Suprapubic skin (tissue), 4 donors: ENCODE measurements at places on chromosomes 3 and 15. TPM values are rescaled to one million over a fixed set of nuclear protein-coding genes. Genes with fewer than 3 reads are reported as not detected.

Gene ANKRD34C
- not detected for total RNA-seq

Gene COLQ
- total RNA-seq = 0.23 TPM

Gene BTLA
- not detected for total RNA-seq

Gene ZPLD1
- 0.10 TPM for total RNA-seq

Gene C3orf49
- total RNA-seq = not detected

Gene RFTN1
- total RNA-seq = 10.3 TPM

Gene CHRFAM7A
- not detected for total RNA-seq

GRCh38 chr15:85406916-85407315 lies 26.5 kb downstream of the AKAP13 start:
- no peak overlapping the region for H3K4me3 ChIP-seq
- H3K27ac ChIP-seq = no peak overlapping the region
- DNase-seq = no peak
- H3K27me3 ChIP-seq = no peaks in the 10 kb centered on the region
- H3K4me1 ChIP-seq = peaks cover 56% of the 10 kb centered on the region

DNA sequence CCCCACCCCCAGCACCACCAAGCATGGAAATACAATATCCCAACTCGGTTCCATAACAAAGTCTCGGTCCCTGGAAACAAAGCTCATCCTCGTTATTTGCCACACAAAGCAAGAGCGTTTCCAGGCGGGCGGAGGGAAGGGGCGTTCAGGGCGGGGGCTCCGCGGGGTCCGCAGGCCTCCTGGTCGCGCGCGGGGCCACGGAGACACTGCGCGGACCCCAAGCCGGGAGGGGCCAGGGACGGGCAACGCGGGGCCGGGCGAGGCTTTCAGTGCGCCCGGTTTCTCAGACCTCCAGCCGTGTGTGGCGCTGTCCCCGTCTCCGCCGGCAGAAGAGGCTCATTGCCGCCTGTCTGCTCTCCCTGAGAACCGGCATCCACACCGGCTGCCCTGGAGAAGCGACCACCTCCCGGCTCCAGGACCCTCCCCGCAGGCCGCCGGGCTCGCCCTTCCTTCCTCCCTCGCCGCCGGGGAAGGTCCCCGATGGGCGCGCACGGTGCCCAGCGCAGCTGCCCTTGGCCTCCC lies 329.0 kb downstream of the OCA2 start:
- no peak overlapping the region for H3K4me3 ChIP-seq
- no peaks in the 10 kb centered on the region for H3K4me1 ChIP-seq
- no peaks in the 10 kb centered on the region for H3K27me3 ChIP-seq
- no peaks in the 10 kb centered on the region for H3K36me3 ChIP-seq
- H3K27ac ChIP-seq = no peak overlapping the region

GRCh38 chr15:89105147-89105546 lies 16.9 kb downstream of the ABHD2 start:
- H3K4me1 ChIP-seq = peaks cover 42% of the 10 kb centered on the region
- DNase-seq = no peak
- H3K27me3 ChIP-seq = no peaks in the 10 kb centered on the region
- H3K36me3 ChIP-seq = peaks cover 3% of the 10 kb centered on the region
- H3K27ac ChIP-seq = peak overlapping the region; percentile 52
- no peak overlapping the region for H3K4me3 ChIP-seq

- no peak overlapping the region for H3K27ac ChIP-seq
- no peaks in the 10 kb centered on the region for H3K4me1 ChIP-seq
- H3K36me3 ChIP-seq = no peaks in the 10 kb centered on the region
- H3K4me3 ChIP-seq = no peak overlapping the region
- no peaks in the 10 kb centered on the region for H3K27me3 ChIP-seq
Measured at GRCh38 chr3:117509858-117510257, 800.3 kb downstream of the TUSC7 start.

GRCh38 chr3:108180194-108180593 lies 42.0 kb downstream of the IFT57 start:
- no peaks in the 10 kb centered on the region for H3K4me1 ChIP-seq
- H3K27me3 ChIP-seq = no peaks in the 10 kb centered on the region
- DNase-seq = no peak
- H3K27ac ChIP-seq = no peak overlapping the region
- H3K4me3 ChIP-seq = no peak overlapping the region

DNA sequence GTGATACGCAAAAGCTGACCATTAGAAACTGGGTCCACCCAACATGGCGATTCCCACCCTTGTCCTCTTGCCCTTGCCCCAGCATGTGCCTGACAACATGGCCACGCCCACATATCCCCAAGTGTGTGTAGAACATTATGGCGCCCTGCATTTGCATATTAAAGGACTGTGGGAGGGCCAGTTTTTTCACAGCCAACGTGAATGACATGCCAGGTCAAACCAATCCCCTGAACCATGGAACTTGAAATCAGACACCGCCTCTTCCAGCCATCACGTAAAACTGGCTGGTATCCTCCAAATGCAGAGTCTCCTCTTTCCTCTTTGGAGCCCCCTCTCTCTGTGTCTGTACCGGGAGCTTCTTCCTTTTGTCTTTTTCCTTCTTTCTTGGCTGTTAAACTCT lies 156.7 kb upstream of the EPHA6 start:
- no peak for DNase-seq
- no peak overlapping the region for H3K4me3 ChIP-seq
- no peaks in the 10 kb centered on the region for H3K27me3 ChIP-seq
- H3K27ac ChIP-seq = no peak overlapping the region
- H3K36me3 ChIP-seq = no peaks in the 10 kb centered on the region
- no peaks in the 10 kb centered on the region for H3K4me1 ChIP-seq

DNA sequence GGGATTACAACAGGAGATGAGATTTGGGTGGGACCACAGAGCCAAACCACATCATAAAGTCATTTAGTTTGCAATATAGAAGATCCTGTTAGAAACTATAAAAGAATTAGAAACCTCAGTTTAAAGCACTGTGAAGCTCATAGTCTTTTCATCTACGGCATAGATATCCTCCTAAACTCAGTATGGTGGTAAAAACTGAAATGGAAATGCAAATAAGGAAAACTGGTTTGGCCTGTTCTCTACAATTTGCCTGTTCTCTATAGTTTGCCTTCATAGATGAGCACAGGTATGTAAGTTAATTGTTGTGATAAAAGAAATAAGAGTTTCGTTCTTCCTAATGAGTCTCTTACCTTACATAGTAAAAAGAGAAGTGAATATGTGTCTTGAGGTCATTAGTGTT lies 331.6 kb upstream of the ARL6 start:
- no peaks in the 10 kb centered on the region for H3K27me3 ChIP-seq
- no peaks in the 10 kb centered on the region for H3K4me1 ChIP-seq
- H3K36me3 ChIP-seq = no peaks in the 10 kb centered on the region
- no peak overlapping the region for H3K4me3 ChIP-seq
- no peak overlapping the region for H3K27ac ChIP-seq

DNA sequence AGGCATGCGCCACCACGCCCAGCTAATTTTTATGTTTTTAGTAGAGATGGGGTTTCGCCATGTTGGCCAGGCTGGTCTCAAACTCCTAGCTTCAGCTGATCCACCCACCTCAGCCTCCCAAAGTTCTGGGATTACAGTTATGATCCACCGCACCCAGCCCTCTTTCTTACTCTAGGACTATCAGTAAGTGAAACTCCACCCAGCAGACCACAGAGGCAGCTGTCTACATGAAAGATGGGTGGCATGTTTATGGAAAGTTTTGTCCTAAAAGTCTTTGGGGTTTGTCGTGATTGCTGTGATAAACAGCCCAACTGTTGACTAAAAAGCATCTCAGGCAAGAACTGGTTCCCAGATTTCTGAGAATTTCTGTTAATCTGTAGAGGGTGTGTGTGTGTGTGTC lies 10.9 kb downstream of the ARL6IP5 start:
- DNase-seq = no peak
- H3K27ac ChIP-seq = peak overlapping the region; percentile 77
- H3K4me3 ChIP-seq = no peak overlapping the region

GRCh38 chr3:40971191-40972168 lies 227.8 kb upstream of the CTNNB1 start:
- no peaks in the 10 kb centered on the region for H3K27me3 ChIP-seq
- H3K4me1 ChIP-seq = peaks cover 28% of the 10 kb centered on the region
- no peak for DNase-seq

- H3K4me3 ChIP-seq = no peak overlapping the region
- no peaks in the 10 kb centered on the region for H3K27me3 ChIP-seq
- H3K27ac ChIP-seq = peak overlapping the region; percentile 32
- H3K4me1 ChIP-seq = peaks cover 45% of the 10 kb centered on the region
- no peaks in the 10 kb centered on the region for H3K36me3 ChIP-seq
- no peak for DNase-seq
Measured at GRCh38 chr3:197501879-197502620, 53.7 kb downstream of the BDH1 start.

DNA sequence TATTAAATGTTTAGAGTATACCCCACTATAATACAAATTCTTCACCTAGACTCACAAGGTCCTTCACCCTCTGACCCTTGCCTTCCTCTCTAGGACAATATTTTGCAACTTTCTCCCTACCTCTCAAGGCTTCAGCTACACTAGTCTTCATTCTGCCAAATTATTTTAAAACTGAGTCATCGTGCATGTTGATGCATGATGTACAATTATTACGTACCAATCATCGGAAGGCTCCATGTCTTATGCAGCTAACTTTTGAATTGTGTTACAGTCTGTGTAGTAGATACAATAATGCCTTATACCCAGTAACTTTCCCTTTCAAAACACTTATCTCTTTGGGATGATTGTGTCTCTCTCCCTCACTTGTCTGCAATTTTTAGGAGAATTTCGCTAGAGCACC lies 98.5 kb upstream of the ROBO2 start:
- H3K4me3 ChIP-seq = no peak overlapping the region
- H3K4me1 ChIP-seq = no peaks in the 10 kb centered on the region
- H3K36me3 ChIP-seq = no peaks in the 10 kb centered on the region
- DNase-seq = no peak
- H3K27ac ChIP-seq = no peak overlapping the region

GRCh38 chr3:110971010-110971601 lies 100.5 kb upstream of the NECTIN3 start:
- no peaks in the 10 kb centered on the region for H3K27me3 ChIP-seq
- no peaks in the 10 kb centered on the region for H3K4me1 ChIP-seq
- H3K4me3 ChIP-seq = no peak overlapping the region
- no peak for DNase-seq
- no peak overlapping the region for H3K27ac ChIP-seq
- H3K36me3 ChIP-seq = no peaks in the 10 kb centered on the region

DNA sequence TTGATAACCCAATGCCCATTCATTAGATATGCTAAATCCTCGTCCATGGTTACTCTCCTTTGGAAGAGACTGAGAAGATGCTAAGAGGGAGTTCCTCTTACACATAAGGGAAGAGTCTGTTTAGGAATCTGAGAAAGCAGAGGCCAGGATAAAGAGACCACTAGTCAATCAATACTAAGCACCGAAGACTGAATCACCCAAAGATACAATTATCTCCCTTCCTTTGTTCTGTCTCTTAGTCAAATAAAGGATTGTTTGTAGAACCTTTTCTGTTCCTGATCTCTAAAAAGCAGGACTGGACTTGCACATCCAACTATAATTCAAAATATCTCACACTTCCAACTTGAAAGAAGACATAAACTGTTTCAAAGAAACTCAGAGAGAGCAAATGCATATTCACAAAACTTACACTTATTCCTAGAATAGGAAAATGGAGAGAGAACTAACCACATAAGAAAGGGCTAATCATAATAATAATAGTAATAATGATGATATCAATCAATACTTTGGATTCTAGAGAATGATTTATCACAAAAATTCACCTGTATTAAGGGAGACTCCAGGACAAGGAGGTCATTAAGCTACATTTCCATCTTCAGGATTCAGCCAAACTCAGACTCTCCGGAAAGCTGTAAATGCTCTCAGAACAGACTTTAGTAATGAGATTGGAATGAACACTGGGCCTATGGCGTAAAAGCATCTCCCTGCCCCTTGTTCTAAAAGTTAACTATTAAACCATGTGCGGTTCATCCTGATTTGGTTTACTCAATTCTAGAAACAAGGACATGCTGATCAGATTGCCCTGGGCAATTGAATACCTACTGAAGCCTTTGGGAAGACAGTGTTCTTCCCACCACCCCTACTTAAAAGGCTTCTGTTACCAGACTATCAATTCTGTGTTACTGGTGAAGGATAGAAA lies 401.5 kb downstream of the ZBTB20 start:
- peaks cover 12% of the 10 kb centered on the region for H3K4me1 ChIP-seq
- H3K4me3 ChIP-seq = peak overlapping the region; percentile 20
- H3K27ac ChIP-seq = peak overlapping the region; percentile 70
- no peak for DNase-seq

DNA sequence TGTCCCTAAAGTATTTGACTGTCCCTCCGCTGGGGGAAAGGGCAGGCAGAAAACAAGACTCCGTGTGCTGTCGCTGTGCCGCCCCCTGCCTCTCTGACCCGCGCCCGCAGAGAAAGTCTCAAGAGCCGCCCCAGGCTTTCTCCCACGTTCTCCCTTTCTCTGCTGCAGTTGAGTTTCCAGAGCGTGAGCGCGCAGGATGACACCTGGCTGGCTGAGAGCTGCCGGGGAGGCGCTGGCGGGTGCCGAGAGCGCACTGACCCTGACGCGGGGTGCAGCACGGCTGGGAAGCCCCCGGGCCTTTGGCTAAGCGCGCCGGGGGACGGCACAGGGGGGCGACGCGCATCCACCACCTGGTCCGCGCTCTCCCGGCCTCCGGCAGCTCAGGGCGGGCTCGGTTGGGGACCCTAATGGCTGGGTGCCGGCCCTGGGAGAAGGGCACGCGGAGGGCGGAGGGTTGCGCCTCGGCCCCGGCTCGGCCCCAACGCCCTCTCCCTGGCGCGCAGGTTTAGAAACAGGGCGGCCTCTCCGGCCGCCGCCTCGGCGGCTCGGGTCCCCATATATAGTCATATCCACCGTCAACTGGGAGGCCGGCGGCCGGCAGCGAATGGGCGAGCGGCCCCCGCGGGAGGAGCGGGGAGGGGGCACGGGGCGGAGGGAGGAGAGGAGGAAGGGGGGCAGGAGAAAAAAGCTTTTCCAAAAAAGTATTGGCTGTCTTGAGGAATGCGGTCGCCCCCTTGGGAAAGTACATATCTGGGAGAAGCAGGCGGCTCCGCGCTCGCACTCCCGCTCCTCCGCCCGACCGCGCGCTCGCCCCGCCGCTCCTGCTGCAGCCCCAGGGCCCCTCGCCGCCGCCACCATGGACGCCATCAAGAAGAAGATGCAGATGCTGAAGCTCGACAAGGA lies at the start of gene TPM1:
Gene TPM1 (plus strand): TSS at position 774 of the 903 bp plus-strand sequence. CDS start 83 bp downstream, at position 857.
- H3K36me3 ChIP-seq = no peaks in the 10 kb centered on the region
- H3K4me1 ChIP-seq = peaks cover 51% of the 10 kb centered on the region
- H3K4me3 ChIP-seq = peak within 1 kb of the TSS; percentile 97
- H3K27ac ChIP-seq = peak within 1 kb of the TSS; percentile 81
- H3K27me3 ChIP-seq = peaks cover 45% of the 10 kb centered on the region

DNA sequence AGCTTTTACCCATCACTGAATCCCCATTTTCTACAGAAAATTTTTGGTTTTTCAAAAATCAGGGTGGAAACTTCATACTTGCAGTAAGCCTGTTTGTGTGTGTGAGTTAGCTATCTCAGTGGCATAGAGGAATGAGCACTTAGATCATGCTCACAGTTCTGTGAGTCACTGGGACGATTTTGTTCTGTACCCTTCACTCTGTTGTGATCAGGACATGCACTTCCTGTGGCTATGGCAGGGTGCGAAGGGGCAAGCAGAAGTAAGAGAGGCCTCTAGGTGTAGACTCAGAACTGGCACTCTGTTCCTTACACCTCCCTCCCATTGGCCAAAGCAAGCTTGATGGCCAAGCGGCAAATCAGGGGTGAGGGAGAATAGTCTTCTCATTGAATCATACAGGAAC lies 11.6 kb downstream of the NIPA2 start:
- H3K27ac ChIP-seq = no peak overlapping the region
- DNase-seq = no peak
- peaks cover 63% of the 10 kb centered on the region for H3K36me3 ChIP-seq
- no peak overlapping the region for H3K4me3 ChIP-seq
- H3K4me1 ChIP-seq = no peaks in the 10 kb centered on the region

- no peak overlapping the region for H3K4me3 ChIP-seq
- peaks cover 6% of the 10 kb centered on the region for H3K4me1 ChIP-seq
- peaks cover 55% of the 10 kb centered on the region for H3K36me3 ChIP-seq
- H3K27me3 ChIP-seq = no peaks in the 10 kb centered on the region
Measured at GRCh38 chr3:11820531-11821041, 26.1 kb downstream of the TAMM41 start.
